ENCODE measurements at places on chromosomes 4 and X.

DNA sequence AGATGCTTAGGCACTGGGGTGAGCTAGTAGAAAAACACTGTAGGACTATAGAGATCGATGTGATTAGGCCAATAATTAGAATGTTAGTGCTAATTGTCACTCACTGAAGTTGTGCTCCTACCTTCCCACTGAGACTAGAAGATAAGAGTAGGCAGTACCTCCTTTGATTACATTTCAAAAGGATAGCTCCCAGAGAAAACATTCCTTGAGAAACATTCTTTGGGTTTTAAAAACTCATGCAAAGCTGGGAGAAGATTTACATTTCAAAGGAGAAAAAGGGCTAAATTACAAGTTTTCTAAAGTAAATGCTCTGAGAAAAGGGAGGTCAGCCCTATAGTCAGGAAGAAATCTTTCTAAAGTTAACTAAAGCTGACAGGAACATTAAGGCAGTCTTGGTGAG lies 860.3 kb upstream of the NDST4 start:
- no peaks in the 10 kb centered on the region for H3K27me3 ChIP-seq
- peaks cover 5% of the 10 kb centered on the region for H3K4me1 ChIP-seq
- H3K4me3 ChIP-seq: no peak overlapping the region
- DNase-seq: no peak
- no peaks in the 10 kb centered on the region for H3K36me3 ChIP-seq

GRCh38 chr4:188911707-188912106 lies 772.5 kb downstream of the TRIML1 start:
- no peaks in the 10 kb centered on the region for H3K4me1 ChIP-seq
- H3K4me3 ChIP-seq: no peak overlapping the region
- no peak overlapping the region for H3K27ac ChIP-seq
- DNase-seq: no peak

GRCh38 chrX:106467422-106467821 lies 144.4 kb upstream of the RADX start:
- H3K36me3 ChIP-seq: no peaks in the 10 kb centered on the region
- no peak overlapping the region for H3K27ac ChIP-seq
- H3K27me3 ChIP-seq: no peaks in the 10 kb centered on the region
- DNase-seq: no peak

DNA sequence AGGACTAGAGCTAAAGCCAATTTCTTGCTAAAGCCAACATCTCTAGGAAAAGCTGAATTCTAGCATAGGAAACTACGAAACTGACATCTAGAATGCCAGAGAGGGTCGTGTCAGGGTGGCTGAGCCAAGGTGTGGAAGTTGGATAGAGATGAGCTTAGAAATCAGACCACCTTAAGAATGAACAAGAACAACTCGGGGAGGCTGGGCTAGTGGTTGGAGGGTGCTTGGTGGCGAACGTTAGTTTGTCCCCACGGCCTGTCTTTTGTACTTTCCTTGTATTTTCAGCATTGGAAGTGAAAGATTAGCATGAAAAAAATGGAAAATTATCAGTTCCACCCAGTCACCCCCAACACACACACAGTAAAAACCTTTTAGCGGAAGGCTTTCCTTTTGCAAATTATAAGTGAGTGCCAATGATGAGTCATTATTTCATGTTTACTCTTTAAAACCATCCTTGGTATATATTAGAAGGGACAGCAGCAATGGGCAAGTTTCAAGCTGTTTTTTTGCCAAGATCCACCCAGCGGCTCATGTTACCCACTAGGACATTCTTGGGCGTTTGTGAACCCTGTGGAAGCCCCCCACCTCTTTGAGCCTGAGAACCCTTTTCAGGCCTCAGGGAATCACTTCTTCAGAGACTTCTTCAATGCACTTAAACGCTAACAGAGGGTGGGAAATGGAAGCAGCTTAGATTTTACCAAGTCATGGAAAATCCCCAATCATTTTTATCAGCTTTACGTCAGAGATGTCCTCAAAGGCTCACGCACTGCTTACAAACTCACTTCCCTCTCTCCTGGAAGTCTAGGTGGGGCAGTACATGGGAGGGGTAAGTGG lies 4.9 kb upstream of the PPEF1 start:
- no peak overlapping the region for H3K4me3 ChIP-seq
- no peak overlapping the region for H3K27ac ChIP-seq
- H3K36me3 ChIP-seq: no peaks in the 10 kb centered on the region

- H3K27me3 ChIP-seq: no peaks in the 10 kb centered on the region
- H3K4me3 ChIP-seq: no peak overlapping the region
- H3K27ac ChIP-seq: no peak overlapping the region
- H3K4me1 ChIP-seq: peaks cover 7% of the 10 kb centered on the region
- DNase-seq: no peak
Observed at GRCh38 chrX:132790329-132790728, 168.1 kb downstream of the HS6ST2 start.

- DNase-seq: no peak
- H3K27ac ChIP-seq: no peak overlapping the region
- no peaks in the 10 kb centered on the region for H3K27me3 ChIP-seq
- H3K4me1 ChIP-seq: peaks cover 33% of the 10 kb centered on the region
- no peaks in the 10 kb centered on the region for H3K36me3 ChIP-seq
Observed at GRCh38 chrX:109826954-109827708, 94.1 kb upstream of the ACSL4 start.

- H3K4me3 ChIP-seq: no peak overlapping the region
- peaks cover 10% of the 10 kb centered on the region for H3K27me3 ChIP-seq
- no peaks in the 10 kb centered on the region for H3K4me1 ChIP-seq
- DNase-seq: no peak
- H3K27ac ChIP-seq: no peak overlapping the region
Observed at GRCh38 chr4:10529291-10530136, 72.3 kb upstream of the ZNF518B start.

DNA sequence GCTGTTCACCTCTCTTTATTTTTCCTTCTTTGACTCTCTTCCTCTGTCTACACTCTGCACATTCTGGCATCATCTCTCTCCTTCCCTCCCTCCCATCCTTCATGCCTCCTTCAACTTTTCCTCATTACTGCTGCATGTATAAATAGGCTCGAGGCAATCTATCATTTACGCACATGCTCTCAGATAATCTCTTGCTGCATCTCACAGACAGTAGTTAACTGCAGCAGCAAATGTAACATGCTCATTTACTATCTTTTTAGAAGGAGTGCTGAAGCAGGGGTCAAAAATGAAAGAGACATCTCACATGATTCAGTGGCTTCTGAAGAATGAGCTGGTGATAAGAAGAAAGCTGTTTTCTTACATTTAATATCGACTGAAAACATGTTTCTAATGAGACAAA lies 127.7 kb downstream of the RASL11B start:
- peaks cover 3% of the 10 kb centered on the region for H3K36me3 ChIP-seq
- no peak overlapping the region for H3K27ac ChIP-seq
- DNase-seq: no peak
- H3K27me3 ChIP-seq: peaks cover 4% of the 10 kb centered on the region
- H3K4me3 ChIP-seq: no peak overlapping the region

GRCh38 chrX:38664285-38664684 lies 102.9 kb downstream of the TSPAN7 start:
- no peak for DNase-seq
- no peak overlapping the region for H3K27ac ChIP-seq
- no peaks in the 10 kb centered on the region for H3K36me3 ChIP-seq
- H3K4me3 ChIP-seq: no peak overlapping the region

- peak overlapping the region; percentile 27 for H3K27ac ChIP-seq
- H3K36me3 ChIP-seq: no peaks in the 10 kb centered on the region
- H3K4me3 ChIP-seq: no peak overlapping the region
Observed at GRCh38 chr4:148852092-148852699, 410.0 kb upstream of the NR3C2 start.

DNA sequence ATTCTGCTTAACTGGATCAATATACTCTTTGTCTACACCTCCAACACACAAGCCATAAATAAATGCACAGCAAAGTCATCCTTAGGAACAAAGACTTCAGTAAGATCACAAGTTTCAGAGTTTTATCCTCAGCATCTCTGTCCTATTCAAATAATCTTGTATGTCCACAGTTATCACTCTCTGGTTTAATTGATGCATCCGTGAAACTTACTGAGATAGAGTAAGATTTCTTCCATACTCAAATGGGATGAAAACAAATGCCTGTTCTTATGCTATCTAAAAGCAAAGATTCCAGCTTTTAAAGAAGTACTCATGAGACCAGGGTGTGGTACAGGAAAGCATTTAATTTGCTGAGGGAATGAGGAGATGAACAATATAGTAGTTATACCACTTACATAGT lies 184.6 kb upstream of the SLC7A11 start:
- no peaks in the 10 kb centered on the region for H3K27me3 ChIP-seq
- H3K36me3 ChIP-seq: no peaks in the 10 kb centered on the region
- H3K27ac ChIP-seq: no peak overlapping the region
- no peak overlapping the region for H3K4me3 ChIP-seq
- H3K4me1 ChIP-seq: no peaks in the 10 kb centered on the region

- no peaks in the 10 kb centered on the region for H3K27me3 ChIP-seq
- H3K4me3 ChIP-seq: no peak overlapping the region
- no peaks in the 10 kb centered on the region for H3K36me3 ChIP-seq
- peaks cover 12% of the 10 kb centered on the region for H3K4me1 ChIP-seq
- no peak overlapping the region for H3K27ac ChIP-seq
Observed at GRCh38 chr4:123696687-123697086, 300.1 kb downstream of the SPRY1 start.

DNA sequence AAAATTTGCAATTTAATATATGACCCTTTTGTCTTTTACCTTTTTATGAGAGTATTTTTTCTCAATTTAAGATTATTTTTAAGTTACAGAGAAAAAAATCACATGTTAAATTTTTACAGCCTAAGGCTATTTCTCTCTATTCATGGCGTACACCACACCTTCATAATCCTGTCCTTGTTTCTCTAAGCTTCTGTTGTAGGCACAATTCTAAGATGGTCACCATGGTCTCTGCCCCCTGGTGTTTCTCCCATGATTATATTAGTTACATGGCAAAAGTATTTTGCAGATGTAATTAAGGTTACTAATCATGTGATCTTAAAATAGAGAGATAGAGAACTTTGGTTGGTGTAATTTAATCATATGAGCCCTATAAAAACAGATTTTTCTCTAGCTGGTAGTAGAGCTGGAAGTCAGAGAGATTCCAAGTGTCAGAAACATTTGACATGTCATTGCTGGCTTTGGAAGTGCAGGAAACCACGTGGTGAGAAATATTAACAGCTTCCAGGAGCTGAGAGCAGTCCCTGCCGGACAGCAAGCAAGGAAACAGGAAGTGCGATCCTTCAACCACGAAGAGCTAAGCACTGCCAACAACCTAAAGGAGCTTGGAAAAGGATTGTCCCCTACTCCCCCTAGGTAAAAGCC lies 89.8 kb downstream of the EIF4E start:
- H3K27me3 ChIP-seq: no peaks in the 10 kb centered on the region
- no peak for DNase-seq
- no peak overlapping the region for H3K4me3 ChIP-seq
- H3K27ac ChIP-seq: no peak overlapping the region
- H3K4me1 ChIP-seq: peaks cover 4% of the 10 kb centered on the region

- no peak for DNase-seq
- no peaks in the 10 kb centered on the region for H3K27me3 ChIP-seq
- no peak overlapping the region for H3K27ac ChIP-seq
- no peak overlapping the region for H3K4me3 ChIP-seq
- H3K36me3 ChIP-seq: no peaks in the 10 kb centered on the region
Observed at GRCh38 chr4:90536408-90536807, 409.2 kb downstream of the CCSER1 start.

DNA sequence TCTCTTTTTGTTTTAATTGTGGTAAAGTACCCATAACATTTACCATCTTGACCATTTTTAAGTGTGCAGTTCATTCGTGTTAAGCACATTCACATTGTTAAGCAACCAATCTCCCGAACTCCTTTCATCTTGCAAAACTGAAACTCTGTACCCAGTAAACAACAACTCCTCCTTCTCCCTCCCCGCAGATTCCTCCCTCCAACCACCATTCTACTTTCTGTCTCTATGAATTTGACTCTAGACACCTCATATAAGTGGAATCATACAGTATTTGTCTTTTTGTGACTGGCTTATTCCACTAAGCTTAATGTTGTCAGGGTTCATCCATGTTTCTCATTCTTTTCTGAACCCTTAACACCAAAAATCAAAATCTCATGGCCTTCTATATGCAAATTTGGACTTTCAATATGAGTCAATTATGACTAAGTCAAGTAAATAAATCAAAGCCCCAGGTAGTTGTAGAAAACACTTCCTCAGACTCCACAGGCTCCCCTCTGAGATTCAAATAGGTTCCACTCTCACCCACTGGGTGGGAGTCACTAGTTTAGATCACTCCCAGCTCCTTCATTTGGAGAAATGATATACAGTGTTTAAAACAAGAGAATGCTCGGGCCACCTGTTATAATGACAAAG lies 9.8 kb upstream of the RTL5 start:
- no peak overlapping the region for H3K4me3 ChIP-seq
- peaks cover 4% of the 10 kb centered on the region for H3K36me3 ChIP-seq
- H3K27ac ChIP-seq: no peak overlapping the region
- H3K4me1 ChIP-seq: peaks cover 5% of the 10 kb centered on the region
- no peak for DNase-seq
- no peaks in the 10 kb centered on the region for H3K27me3 ChIP-seq

GRCh38 chr4:140266958-140267568 lies 106.4 kb upstream of the SCOC start:
- no peaks in the 10 kb centered on the region for H3K27me3 ChIP-seq
- no peak overlapping the region for H3K27ac ChIP-seq
- peak overlapping the region; percentile 1 for H3K4me3 ChIP-seq
- peaks cover 18% of the 10 kb centered on the region for H3K4me1 ChIP-seq

- H3K27me3 ChIP-seq: peaks cover 3% of the 10 kb centered on the region
- no peak for DNase-seq
- peak within 1 kb of the TSS; percentile 70 for H3K4me3 ChIP-seq
- no peaks in the 10 kb centered on the region for H3K36me3 ChIP-seq
Observed at GRCh38 chr4:83114576-83114975, at the start of gene PLAC8. Gene PLAC8, minus strand, starts transcription at chr4:83114729. Its CDS starts 6,808 bp downstream, at chr4:83107921.

DNA sequence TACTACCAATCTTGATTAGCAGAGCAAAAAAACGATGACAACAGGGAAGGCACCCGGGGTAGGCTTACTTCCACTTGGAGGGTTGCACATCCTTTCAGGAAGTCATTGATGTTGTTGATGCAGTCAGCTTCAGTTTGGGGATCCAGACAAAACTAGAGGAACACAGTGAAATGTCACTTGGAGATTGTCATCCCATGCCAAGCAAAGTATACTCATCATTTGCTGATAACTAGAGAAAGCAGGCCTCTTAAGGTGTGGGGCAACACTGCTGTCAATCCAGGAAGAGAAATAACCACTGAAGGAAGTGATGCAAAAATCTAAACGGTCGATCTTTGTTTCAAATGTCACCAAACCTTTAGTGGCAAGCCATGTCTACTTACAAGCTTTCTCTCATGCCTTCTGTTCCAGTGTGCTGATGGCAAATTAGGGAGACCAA lies 1.4 kb downstream of the ARHGEF6 start:
- no peak overlapping the region for H3K27ac ChIP-seq
- no peaks in the 10 kb centered on the region for H3K27me3 ChIP-seq
- H3K4me3 ChIP-seq: no peak overlapping the region
- no peaks in the 10 kb centered on the region for H3K4me1 ChIP-seq
- no peak for DNase-seq

GRCh38 chr4:11250510-11250909 lies 178.2 kb downstream of the HS3ST1 start:
- H3K27ac ChIP-seq: no peak overlapping the region
- peaks cover 3% of the 10 kb centered on the region for H3K27me3 ChIP-seq
- no peaks in the 10 kb centered on the region for H3K4me1 ChIP-seq
- no peaks in the 10 kb centered on the region for H3K36me3 ChIP-seq
